ENCODE measurements at places on chromosomes 4 and X.

- DNase-seq = no peak
Observed at GRCh38 chr4:44704673-44705072, 21.7 kb downstream of the GNPDA2 start.

DNA sequence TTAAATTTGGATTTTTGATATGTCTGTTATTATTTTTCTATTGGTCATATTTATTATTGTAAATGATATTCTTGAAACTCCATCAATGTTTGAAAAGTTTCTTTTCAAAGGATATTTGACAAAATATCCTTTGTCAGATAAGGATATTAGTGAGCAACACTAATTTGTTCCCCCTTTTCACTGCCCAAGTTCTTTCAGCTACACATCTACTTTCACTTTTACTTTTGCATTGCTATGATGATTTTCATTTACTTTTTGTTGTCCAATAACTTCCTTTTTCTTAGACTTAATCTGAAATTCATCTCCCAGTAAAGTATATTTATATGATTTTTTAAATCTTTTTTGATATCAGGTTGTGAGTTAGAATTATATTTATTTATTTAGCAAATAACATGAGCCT lies 542.3 kb upstream of the ADGRL3 start:
- DNase-seq = no peak

- DNase-seq = no peak
Observed at GRCh38 chrX:50372966-50373365, 97.7 kb downstream of the DGKK start.

DNA sequence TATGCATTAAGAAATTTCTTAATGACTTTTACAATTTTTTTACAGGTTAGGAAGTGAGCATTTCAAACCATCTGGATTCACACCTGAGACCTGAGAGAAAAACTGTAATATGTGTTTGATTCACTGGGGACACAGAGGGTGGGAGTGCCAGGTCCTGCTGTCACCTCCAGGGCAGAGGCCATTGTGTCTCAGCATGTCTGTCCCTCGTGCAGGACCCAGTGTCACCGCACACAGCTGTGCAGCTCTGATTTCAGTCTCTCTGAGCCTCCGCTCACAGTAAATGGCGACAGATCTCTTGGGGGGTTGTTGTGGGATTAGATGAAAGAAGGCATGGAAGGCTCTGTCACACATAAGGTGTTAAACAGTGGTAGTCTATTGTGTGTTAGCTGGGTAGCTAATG lies 23.0 kb upstream of the CLDN24 start:
- no peak for DNase-seq

DNA sequence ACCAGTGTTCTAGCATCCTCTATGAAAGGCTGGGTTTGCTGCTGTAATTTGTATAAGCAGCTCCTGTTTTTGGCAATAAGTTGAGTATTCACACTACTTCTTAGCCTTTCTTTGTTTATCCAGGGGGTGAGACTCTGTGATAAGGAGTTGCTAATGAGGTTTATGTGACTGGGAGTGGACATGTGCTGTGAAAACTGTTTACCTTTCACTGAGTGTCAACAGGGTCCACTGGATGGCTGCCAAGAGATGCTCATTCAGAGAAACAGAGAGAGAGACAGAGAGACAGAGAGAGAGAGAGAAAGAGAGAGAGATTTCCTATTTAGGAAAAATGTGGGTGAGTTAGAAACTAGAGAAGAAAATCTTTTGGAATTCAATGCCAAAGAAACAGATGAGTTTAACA lies 233.9 kb downstream of the CHIC2 start:
- no peak for DNase-seq

DNA sequence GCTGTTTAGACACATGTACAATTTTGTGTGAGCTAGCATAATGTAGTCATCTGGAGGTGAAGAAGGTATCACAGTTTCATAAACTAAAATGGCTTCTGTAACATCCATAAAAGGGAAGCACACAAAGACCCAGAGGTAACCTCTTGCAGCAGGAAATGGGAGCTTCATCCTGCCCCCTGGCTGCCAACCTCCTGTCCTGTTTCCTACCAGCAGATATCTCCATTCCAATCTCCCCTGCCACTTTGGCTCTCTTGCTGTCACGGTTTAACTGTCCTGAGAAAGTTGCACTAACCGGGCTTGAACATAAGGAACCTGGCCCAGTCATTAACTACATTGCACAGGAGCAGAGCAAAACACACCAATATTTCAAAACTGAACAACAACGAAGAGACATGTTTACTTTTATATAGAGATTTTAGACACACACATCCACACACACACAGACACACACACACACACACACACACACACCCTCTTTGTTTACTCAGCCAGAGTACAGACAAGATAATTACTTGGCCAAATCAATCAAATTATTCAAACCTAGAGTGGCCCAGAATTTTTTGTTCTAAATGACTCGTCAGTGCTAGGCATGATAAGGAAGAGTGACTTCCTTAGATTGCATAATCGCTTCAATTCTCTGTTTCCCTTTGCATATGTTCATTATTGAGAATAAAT lies 24.2 kb downstream of the MID2 start:
- DNase-seq = no peak

GRCh38 chr4:123077330-123077729 lies 154.9 kb upstream of the NUDT6 start:
- no peak for DNase-seq

All from GM06990 (cell line).